ENCODE measurements at places on chromosomes 16 and 17.
A peak's percentile ranks its signal among the peaks of the same experiment; 100 is the strongest.

- no peak for DNase-seq
Measured at GRCh38 chr16:56743840-56744239, 13.9 kb downstream of the NUP93 start.

DNA sequence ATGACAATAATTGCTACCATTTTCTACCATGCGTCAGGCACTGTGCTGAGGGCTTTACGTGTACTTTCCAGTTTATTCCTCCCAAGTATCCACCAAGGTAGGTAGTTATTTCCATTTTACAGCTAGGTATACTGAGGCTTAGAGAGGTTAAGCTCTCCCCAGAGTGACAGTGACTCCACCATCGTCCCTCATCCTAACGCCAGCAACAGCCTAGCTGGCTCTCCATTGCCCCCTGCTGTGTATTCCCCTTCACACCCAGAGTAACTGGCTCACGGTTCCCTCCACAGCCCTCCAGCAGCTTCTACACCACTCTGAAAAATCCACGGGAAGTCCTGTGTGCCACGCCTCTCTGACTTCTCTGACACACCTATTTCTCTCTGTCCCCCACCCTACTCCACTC lies 7.1 kb upstream of the ASGR1 start:
- no peak for DNase-seq

GRCh38 chr16:11208916-11209665 lies 46.9 kb downstream of the SOCS1 start:
- no peak for DNase-seq

- DNase-seq = peak; percentile 69
Measured at GRCh38 chr16:67246756-67247191, 507 bp downstream of the FHOD1 start.

DNA sequence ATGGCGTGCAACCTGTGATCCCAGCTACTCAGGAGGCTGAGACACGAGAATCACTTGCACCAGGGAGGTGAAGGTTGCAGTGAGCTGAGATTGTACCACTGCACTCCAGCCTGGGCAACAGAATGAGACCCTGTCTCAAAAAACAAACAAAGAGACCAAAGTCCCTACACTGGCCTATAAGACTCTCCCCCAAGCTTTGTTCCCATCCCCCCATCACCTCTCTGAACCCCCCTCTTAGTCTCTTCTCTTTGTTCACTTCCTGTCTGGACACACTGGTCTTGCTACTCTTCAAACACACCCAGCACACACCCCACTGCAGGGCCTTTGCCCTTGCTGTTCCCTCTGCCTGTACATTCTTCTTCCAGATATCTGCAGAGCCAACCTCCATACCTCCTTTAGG lies 7.8 kb upstream of the SCNN1B start:
- no peak for DNase-seq

DNA sequence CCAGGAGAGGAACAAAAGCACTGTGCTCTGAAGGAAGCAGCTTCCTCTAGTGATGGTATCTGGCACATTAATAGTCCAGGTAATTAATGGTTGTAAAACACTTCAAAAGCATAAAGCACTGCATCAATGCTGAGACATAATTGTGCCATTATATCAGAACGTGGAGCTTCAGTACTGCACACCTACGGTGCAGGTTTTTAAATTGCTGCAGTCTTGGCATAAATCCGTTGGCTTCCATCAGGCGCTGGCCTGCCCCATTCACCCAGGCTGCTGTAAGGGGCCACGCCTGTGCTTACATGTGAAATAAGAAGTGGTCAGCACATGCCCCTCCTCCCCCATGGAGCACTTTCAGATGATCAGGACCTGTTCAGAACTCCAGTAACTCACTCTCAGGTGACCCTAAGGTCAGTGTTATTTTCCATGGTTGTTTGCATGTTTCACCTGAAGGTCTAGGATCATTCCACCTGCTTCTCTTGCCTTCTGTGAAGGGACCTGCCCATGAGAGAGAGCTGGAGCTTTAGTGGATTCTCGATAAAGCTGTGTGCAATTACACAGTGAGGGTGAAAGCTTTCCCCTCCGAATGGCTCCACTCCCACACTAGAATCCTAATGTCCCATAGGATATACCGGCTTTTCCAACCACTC lies 345.3 kb downstream of the CA10 start:
- no peak for DNase-seq

GRCh38 chr16:82937926-82938520 lies 311.3 kb downstream of the CDH13 start:
- DNase-seq = no peak

- no peak for DNase-seq
Measured at GRCh38 chr17:9479964-9480363, 95.7 kb downstream of the STX8 start.

- DNase-seq = no peak
Measured at GRCh38 chr17:27486741-27487140, 30.5 kb downstream of the KSR1 start.

GRCh38 chr17:81983011-81983638 lies 5.7 kb downstream of the ASPSCR1 start:
- DNase-seq = no peak

- no peak for DNase-seq
Measured at GRCh38 chr17:6072157-6072556, 2.0 kb downstream of the WSCD1 start.

GRCh38 chr17:55726440-55726839 lies 3.8 kb upstream of the TMEM100 start:
- DNase-seq = no peak

- no peak for DNase-seq
Measured at GRCh38 chr16:11735787-11736186, 6.9 kb downstream of the TXNDC11 start.

GRCh38 chr16:27374804-27375425 lies 27.1 kb upstream of the IL21R start:
- peak; percentile 57 for DNase-seq

GRCh38 chr17:266219-266618 lies 84.8 kb upstream of the DOC2B start:
- no peak for DNase-seq

- no peak for DNase-seq
Measured at GRCh38 chr16:86485746-86486145, 24.6 kb upstream of the FOXF1 start.

DNA sequence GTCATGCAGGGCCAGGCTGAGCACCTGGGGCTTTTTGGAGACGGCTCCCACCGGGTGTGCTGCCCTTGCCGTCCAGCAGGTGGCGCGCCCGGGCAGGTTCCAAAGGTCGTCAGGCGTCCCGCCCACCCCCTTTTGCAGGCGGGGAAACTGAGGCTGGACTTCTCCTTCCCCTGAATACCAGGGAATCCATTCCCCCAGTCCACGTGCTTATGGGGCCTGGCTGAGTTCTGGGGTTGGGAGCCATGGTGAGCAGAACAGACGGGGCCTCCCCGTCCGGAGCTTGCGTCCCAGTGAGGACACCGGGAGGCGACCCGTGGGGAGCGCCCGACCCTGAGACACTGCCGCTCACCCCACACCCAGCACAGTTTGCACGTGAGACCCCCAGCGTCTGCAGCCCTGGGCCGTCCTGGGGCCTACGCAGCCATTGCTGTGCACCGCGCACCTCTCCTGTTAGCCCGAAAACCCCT lies 51.8 kb upstream of the JPH3 start:
- DNase-seq = peak; percentile 75

- no peak for DNase-seq
Measured at GRCh38 chr16:71637398-71637797, 11.4 kb downstream of the MARVELD3 start.

GRCh38 chr16:14454391-14454790 lies 175.7 kb downstream of the PARN start:
- no peak for DNase-seq

DNA sequence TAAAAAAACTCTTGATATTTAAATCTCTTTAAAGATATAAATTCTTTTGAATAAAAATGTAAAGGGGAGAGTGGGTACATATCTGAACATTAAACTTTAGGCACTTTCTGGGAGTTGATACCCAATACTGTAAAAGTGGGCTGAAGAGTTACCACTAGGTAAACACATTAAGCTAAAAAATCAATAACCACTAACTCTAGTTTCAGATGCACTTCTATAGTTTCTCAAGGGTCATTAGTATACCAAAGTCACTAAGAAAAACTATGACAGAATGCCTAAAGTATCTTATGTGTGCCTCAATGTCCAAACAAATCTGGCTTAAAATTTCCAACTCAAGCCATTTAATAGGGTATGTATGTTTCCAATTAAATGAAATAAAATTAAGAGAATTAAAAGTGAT lies 13.1 kb upstream of the CFDP1 start:
- no peak for DNase-seq

GRCh38 chr17:60006160-60006559 lies 41.6 kb upstream of the RNFT1 start:
- no peak for DNase-seq

DNA sequence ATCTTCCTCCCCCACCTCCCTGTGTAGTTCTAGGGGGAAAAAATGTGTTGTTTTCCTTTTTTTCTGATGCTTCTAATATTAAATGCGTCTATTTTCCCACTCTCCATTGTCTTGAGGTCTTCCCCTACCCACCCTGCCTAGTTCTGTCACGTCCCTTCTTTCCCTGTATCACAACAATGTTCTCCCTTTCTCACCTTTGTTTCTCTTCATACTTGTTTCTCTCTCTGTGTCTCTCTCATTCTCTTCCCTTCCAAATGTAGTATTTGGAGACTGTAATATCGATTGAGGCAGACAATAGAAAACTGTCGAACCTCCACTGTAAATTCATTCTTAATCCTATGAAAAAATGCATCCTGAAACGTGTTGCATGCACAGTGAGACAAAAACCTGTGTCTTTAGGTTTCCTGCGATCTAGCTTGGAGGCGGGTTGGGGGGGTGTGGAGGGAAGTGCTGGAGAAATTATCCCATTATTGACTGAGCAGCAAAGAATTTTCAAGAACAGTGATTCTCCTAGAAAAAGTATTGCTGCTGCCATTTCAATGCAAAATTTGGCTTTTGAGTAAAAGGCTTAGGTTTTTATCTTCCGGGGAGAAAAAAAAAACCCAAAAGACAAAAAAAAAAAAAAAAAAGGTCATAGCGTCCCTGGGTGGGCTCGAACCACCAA lies 1.3 kb upstream of the PSMB3 start:
- DNase-seq = no peak

DNA sequence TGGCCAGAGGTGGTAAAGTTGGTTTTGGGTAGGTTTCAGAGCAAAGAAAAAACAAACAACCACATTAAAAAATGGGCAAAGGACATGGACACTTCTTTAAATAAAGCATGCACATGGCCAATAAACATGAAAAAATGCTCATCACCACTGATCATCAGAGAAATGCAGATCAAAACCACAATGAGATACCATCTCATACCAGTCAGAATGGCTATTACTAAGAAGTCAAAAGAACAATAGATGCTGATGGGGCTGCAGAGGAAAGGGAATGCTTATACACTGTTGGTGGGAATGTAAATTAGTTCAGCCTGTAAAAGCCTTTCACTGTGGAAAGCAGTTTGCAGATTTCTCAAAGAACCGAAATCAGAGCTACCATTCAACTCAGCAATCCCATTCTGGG lies 598.4 kb upstream of the SOX9 start:
- DNase-seq = no peak

GRCh38 chr16:24348545-24349290 lies 92.6 kb downstream of the CACNG3 start:
- DNase-seq = no peak

DNA sequence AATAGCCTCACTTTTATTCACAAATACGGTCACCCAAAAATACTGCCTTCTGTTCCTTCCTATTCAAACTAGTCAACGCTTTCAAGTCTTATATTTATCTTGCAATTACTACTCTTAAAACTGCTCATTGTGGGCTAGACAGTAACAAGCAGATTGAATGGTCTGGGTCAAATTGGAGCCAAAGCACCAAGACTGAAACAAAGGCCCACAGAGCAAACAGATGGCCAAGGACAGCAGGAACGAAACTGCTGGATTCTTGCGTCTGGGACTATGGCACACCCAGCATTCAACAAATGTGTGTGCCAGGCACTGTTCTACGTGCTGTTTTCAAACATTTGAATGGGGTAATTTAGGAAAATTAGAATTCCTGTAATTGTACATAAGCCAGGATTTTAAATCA lies 250.1 kb upstream of the PSMD7 start:
- DNase-seq = no peak

DNA sequence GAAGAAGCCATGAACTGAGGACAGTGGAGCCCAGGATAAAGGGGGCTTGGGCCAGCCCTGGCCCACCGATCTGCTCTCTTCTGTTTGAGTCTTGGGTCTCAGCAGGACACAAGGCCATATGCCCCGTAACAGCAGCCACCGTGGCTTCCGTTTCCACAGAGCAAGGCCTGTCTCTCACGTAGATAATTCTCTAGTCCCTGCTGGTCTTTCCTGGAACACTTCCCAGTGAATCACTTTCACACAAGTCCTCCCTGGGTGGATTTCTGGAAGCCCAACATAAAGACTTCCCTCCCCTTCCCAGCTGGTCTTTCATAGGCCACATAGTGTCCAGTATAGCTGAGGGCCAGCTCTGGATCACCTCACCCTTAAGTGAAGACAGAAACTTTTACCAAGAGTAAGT lies 19.9 kb upstream of the C16orf78 start:
- no peak for DNase-seq

- no peak for DNase-seq
Measured at GRCh38 chr16:4692460-4693295, 684 bp upstream of the NUDT16L1 start.
